Fibroblast of the aortic adventitia (primary cell): ENCODE measurements at places on chromosomes 2 and 18.

DNA sequence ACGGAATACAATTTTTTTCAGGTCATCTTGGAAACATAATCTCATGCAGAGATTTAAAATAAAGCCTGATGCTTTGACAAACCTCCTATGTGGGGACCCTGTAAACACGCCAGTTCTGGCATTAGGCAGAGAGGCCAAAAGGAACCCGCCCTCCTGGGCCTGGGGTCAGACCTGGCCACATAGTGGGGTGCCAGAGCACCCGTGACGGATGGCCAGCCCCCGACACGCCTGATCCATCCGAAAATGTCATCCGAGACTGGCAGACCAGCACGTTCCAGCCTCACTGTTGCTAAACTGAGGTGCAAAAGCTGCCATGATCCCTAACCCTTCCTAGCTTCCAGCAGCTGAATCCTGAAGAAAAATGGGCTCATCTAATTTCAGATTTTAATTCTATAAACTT is 222.6 kb upstream of the SALL3 start:
- DNase-seq, result no peak

DNA sequence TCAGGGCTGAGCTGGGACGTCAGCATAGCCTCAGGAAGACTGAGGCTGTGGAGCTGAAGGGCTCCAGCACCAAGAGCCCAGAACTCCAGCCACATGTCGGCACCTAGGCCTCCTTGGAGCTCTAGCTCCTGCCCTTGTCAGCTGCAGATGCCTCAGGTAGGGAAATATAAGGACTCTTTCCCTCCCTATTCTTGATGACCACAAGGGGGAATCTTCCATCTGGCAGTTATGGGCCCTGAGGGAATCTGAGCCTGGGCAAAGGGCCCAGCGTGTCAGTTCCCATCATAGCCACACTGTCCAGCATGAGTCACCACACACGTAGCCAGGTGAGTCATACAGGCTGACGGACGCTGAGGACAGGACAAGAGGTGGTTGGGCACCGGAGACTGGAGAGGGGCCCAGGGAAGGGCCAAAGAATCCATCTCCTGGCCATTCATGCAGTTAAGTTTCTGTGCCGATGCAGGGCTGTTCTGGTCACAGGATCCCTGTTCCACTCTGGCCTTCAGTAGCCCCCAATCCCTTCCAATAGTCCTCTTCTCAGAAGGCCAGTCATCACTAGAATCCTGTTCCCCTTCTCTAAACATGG is 1.8 kb downstream of the MPV17 start:
- peak; percentile 98 for DNase-seq

- no peak for DNase-seq
Observed at GRCh38 chr2:132617989-132618388, 52.0 kb downstream of the LYPD1 start.

DNA sequence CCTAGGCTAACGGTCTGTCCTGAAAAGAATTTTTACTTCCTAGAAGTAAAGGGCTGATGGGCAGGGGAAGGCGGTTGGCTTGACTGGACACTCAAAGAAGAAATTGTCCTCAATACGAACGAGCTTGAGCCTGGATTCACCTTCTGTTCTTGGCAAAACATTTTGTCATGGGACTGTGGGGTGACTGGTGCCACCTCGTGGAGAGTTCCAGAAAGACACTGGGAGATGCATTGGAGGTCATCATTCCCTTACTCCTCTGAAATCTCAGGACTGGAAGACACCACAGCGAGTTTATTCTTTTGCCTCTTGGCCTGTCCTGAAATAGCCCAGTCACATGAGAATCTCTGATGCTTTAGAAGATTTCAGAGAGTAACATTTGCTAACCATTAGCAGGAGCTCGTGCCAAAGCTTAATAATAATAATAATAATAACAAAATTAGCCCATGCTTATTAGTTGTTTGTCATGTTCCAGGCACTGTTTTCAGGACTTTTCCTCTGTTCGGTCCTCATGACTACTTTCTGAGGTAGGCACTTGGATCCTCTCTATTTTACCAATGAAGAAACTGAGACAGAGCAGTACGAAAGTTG is 44.5 kb downstream of the TMEM182 start:
- DNase-seq, result peak; percentile 67

- no peak for DNase-seq
Observed at GRCh38 chr18:79058007-79058406, 11.2 kb upstream of the ATP9B start.

GRCh38 chr18:48199399-48199798 is 209.8 kb downstream of the ZBTB7C start:
- DNase-seq, result no peak

DNA sequence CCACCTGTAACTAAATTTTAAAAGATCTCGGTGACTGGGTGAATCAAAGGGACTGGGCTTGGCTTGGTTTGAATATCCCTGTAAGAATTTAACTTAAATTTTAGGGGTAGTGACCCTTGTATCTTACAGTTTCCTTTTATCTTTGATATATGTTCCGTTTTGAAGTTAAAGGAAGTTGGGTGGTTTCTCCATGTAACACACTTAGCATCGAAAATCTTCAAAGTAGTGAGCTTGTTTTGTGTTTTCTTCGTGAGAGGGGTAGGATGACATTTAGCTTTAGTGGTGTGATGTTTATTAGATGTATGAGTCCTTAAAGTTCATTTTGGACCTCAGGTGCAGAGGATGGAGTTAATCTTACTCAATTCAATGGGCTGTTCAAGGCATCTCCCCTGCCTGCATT is 1.6 kb downstream of the WDR7 start:
- no peak for DNase-seq

- no peak for DNase-seq
Observed at GRCh38 chr2:70280242-70280798, 13.2 kb downstream of the SNRPG start.

- no peak for DNase-seq
Observed at GRCh38 chr2:86337244-86337835, at the start of gene REEP1. Gene REEP1, minus strand, starts transcription at chr2:86337626. Its CDS starts 116 bp downstream, at chr2:86337510.

DNA sequence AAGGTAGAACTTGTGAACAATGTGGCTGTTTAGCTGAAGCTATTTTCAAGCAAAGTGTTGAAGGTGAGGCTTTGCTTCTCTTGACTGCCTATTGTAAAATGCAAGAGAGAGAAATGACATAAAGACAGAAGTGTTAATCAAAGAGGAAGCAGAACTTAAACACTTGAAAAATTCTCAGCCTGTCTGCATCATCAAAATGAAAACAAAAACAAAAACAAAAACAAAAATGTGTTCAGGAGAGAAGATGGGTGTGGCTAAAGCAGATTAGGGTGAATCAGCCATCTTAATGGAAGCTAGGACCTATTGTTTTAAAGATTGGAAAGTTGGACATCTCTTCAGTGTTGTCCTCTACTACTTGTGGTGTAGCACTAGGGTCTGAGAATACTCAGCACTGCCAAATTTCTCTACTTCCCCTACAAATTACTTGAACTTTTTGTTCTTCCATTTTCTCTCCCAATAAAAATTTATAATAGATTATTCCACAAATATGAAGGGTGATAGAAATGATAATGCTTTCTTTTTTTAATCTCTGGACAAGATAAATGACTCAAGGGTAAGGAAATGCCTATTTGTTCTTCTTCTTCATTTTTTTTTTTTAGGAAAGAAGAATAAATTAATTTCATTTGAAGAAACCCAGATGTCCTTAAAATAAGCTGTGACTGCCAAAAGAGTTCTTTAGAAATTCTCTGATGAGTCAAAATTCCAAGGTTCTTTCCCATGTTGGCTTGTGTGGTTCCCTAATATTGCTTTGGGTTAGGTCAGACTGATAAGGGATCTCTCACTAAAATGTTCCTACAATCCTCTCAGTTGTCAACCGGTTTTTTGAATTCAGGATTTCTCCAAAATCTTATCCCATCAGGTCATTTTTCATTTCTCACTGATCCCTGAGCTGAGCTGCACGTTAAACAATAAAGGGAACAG is 571.2 kb upstream of the ZEB2 start:
- DNase-seq, result peak; percentile 95

DNA sequence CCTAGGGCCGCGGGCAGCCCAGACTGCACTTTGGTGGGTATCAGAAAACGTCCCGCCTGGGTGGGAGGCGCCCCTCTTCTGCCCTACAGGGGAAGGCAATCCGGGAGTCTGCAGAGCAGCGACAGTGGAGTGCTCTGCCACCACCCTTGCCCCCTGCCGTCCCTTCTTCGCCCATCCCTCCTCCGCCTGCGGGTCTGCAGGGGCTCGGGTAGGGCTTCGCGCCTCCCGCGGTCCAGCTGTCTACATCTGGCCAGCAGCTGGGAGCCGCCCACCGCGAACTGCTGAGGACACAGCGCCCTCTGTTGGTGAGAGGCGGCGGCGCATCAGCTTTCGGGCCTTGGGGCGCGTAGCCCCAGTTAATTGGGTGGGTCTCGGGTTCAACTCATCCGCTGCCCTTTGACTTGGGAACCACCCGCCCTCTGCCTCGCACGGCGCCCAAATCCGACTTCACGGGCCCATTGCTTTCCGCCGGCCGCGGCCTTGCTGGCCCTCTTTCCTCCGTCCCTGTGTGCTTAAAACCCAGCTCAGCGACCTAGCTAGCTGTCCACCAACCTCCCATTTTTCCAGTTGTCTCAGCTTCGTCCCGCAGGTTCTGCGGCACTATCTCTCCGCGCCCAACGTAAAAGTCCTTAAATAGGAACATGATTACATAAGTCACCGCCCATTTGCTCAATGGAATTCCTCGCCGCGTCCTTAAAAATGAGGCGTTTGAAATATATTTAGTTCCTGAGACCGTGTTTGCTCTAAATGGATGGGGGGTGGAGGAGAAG is 17.6 kb downstream of the WNT10A start:
- peak; percentile 41 for DNase-seq

DNA sequence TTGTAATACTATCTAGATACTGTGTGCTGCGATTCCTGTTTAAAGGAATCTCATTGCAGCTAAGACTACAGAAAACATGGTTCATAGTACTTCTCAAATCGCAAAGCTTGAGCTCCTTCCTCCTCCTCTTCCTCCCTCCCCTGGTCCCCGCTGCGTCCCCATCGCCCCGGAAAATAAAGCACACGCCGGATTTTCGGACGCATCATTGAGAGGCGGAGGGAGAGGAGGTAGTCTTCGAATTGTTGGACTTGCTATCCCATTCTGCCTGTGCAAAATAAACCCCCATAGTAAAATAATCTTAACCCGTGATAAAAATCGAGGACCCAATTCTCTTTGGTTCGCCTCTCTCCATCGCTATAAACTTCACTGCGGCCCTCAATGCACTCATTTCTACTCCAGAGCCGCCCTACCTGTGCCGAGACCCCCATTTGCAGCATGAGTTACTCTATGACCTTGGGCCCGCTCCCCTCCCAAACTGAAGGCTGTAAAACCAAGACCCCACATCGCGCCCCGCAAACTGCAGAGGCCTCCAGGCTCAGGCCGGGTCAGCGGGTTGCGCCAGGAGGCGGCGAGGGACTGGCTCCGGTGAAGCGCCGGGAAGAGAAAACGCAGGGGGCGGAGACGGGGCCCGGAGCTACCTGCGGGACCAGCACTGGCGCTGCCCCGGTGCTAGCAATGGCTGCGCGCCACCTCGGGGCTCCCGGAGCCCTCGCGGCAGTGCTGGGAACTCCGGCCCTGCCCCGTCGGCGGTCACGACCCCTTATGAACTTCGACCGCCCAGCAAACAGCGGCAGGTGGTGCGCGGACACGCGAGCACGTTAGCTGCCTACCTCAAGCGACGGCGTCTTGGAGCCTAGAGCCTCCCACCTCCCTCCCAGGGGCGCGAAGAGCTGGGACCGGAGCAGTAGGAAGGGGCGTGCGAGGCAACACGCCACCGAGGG is 649 bp downstream of the ESCO1 start:
- DNase-seq, result peak; percentile 16

GRCh38 chr2:184680825-184681224 is 82.5 kb downstream of the ZNF804A start:
- DNase-seq, result no peak

DNA sequence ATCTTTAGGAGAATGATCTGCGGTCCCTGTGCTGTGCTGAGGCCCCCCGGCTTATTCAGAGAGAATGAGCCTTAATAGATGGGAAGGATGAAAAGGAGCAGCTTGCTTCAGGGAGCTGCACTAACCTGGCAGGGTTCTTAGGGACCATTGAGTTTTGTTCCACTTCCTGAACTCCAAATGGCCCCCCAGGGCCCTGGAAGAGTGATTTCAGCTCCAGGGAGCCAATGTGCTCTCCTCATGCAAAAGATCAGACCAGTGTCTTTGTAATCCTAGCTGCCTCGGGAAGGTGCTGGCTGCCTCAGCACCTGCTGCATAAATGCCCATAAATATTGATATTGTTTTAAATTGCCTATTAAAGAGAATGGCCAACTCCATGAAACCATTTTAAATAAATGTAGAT is 210.2 kb downstream of the NCK2 start:
- DNase-seq, result no peak

GRCh38 chr18:44724105-44724778 is 43.6 kb downstream of the SETBP1 start:
- DNase-seq, result no peak

DNA sequence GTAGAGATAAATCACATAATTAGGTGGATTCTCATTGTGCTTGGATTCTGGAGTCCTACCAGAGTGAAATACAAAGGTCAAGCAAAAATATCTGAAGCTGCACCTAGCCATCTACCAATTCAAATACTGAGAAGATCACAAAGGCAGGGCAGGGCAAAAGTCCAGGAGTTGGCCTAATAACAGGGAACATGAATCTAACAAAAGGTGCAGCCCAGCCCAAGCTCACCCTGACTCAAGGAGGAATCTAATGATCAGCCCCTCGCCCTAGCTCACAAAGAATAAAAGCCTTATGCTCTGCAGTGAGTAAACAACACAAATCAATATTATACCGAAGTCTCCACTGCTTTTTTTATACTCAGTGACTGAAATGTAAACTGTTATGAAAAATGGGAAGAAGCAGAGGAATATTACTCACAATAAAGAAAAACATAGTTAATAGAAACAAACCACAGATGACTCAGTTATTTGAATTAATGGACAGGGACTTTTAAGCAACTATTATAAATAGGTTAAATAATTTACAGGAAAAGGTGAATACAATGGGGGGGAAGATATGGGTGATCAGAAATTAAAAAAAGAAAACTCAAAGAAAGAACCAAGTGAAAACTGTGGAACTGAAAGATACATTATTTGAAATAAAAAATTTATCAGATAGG is 49.5 kb downstream of the ANTXR1 start:
- no peak for DNase-seq

DNA sequence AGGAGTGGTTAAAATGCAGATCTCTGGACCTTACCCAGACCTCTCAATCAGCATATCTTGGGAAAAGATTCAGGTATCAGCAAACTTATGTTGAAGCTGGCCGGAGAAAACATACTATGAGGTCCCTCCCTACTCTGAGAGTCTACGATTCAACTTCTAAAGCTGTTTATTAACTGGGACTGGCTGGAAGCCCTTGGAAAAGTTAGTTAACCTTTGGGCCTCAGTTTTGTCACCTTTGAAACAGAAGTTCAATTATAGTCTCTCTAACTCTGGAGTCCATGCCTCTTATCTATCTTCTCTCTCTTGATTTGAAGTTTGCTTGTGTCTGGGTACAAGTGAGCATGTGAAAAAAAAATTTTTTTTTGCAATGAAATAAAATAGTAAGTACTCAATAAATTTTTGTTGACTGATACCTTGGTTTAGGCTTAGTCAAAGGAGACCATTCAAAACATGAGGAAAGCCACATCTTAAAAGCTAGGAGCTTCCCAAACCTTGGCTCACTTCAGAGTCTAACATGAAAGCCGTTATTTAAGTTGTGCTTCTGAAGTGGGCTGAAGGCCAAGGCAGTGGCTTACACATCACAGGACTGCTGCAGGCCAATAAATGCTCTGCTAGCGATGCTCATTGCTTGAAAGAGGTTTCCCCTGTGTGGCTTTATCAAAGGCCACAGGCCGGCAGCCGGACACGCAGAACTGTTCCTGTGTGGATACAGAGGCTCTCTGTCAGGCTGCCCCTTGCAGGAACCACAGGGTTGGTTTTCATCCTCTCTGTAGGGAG is 110.6 kb upstream of the FAM136A start:
- peak; percentile 4 for DNase-seq

GRCh38 chr18:24976502-24976901 is 375.5 kb downstream of the ZNF521 start:
- DNase-seq, result no peak
